ENCODE measurements at places on chromosomes 7 and 10.

DNA sequence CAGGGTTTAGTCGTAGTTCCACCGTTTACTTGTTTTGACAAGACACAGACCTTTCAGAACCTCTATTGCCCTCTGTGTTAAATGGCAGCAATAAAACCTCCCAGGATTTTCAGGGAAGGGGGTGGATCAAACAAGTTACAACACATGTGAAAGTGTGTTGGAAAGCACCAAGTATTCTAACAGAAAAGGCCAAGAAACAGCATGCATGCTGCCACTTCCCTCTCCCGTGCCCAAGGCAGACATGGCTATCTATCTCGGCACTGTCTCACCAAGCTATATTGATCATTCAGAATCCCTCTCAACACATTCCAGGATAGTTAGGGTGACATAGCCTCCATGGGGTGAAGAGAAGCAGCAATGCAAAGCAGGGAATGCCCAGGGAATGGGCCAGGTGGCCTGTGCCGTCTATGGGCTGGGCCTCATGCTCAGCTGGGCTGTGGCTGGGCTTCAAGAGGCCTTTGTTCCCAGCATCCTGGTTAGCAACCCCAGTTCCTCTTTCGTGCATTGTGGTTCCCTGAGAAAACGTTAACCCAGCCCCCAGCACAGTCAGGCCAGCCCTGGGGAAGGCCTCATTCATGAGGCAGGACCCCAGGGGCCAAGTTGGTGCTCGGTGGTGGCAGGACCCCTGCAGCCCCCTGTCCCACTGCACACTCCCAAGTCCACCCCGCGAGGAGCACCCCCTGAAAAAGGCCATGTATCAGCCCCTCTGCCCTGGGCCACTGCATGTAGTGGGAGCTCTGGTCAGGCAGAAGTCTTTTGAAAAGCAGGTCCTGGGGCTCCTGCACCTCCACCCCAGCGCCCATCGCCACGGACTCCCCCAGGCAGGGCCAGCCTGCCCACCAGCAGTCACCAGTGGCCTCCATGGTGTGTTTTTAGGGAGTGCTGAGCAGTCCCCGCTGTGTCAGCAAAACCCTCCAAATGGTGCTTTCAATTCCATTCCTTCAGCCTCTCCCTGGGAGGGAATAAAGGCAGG, 25.5 kb downstream of the VSIR start:
- no peak for DNase-seq

GRCh38 chr7:29494350-29494749, 69.3 kb upstream of the PRR15 start:
- DNase-seq = no peak

DNA sequence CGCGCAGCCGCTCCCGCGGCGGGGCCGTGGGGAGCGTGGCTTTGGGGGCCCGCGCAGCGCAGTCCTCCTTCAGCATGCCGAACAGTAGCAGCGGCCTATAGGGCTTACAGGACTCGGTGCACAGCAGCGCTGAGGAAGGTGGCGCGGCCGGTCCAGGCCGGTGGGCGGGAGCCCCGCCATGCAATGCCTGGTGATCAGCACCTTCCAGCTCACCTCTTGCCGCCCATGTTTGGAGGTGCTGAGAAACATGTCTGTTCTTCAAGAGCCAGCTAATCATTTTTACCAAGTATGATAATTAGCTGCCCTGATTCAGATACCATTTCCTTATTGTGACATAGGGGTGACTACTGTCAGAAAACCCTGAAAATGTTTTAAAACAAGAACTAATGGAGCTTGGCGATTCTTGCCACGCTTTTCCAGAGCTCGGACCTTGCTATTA, 33.5 kb upstream of the SFTPD start:
- DNase-seq = no peak

DNA sequence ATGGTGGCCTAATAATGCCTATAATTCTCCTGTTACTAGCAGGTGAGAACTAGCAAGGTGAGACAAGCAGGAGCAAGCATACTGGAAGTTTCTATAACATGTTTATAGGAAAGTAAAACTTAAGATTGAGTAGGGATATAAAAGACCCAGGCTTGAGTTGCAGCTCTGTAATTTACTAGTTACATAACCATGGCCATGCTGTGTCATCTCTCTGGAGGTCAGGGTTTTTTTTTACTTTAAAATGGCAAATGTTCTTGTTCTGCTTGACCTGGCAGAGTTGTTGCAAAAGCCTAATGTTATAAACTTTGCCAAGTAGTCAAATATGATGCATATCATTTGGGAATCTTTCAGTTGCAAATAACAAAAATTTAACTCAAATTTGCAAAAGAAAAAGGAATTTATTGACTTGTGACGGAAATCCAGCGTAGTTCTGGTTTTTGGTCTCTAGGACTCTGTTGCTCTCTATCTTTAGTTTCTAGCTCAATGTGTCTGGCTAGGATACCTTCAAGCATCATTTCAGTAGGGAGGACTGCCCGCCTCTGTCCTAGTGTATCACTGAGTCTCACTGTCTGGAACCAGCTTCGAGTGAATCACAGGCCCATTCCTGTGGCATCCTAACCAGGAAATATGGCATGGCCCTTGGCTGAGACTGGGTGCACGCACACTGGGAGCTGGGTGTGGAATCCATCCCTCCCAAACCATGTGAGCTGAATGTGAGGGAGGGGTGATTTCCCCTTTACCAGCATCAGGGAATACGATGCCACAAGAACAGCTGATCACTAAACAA, 67.9 kb downstream of the ADAM22 start:
- no peak for DNase-seq

GRCh38 chr10:77913090-77913489, 13.5 kb downstream of the DLG5 start:
- DNase-seq = no peak

DNA sequence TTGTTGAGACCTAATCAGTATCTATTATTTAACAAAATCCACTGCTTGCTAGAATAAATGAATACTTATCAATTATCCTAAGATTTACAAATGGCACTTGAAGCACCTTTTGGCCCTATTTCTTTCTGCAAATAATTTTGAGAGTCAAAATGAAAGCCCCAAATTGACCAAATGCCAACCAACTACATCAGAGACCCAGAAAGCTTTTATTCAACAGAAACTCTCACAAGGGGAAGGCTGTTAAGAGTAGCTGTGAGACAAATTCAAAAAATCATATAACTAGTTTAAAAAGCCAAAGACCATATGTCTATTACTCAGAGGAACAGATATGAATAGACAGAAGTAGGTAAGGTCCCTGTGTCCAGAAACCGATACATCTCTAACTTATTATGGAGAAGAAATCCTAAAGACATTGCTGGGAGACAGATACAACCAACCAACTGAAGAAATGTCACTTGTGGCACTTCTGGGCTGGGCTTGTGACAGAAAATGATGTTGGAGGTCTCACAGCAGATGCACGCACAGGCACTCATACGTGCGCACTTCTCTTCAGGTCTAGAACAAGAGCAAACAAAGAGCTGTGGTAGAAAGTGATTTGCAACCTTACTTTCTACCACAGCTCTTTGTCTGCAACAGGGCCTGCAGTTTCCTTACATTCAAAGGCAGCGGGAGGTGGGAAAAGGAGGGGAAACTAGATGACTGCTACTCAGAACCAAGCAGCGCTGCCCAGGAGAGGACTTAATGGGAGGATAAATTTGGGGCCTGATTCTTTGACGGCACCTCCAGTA, 58.6 kb upstream of the KCNIP2 start:
- DNase-seq = no peak

- DNase-seq = peak; percentile 52
Observed at GRCh38 chr7:5143935-5144903, 45.8 kb upstream of the WIPI2 start.

GRCh38 chr10:13483073-13483472, 45.7 kb downstream of the BEND7 start:
- DNase-seq = no peak

GRCh38 chr7:46725838-46726237, 804.8 kb upstream of the IGFBP3 start:
- DNase-seq = no peak

- DNase-seq = no peak
Observed at GRCh38 chr7:69620063-69620462, 21.8 kb downstream of the AUTS2 start.

- no peak for DNase-seq
Observed at GRCh38 chr7:2962865-2963264, 80.8 kb downstream of the CARD11 start.

DNA sequence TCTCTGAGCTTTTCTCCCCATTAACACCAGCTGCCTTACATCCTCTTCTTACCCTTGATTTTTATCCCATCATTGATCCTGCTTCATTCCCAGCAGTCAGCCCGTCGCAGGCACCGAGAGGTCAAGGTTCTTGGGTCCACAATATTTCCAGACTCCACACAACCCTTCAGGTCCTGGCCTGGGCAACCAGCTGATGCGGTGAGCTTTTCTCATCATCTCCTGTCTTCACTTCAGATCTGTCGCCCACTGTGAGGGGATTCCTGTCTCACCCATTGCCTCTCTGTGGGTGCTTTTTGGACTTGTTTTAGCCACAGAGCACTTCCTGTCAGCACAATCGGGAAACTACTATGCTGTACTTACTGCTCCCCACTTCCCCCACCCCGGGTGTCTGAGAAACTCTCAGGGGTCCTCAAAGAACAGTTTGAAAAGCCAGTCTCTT, 8.4 kb upstream of the PVRIG start:
- no peak for DNase-seq

- DNase-seq = no peak
Observed at GRCh38 chr10:69044546-69044945, 43.4 kb upstream of the SRGN start.

GRCh38 chr7:135980012-135980551, 2.9 kb upstream of the MTPN start:
- no peak for DNase-seq

GRCh38 chr7:80587538-80587937, 50.9 kb upstream of the CD36 start:
- no peak for DNase-seq

GRCh38 chr7:122380992-122381391, 76.4 kb upstream of the FEZF1 start:
- no peak for DNase-seq

- DNase-seq = no peak
Observed at GRCh38 chr7:88628363-88629085, 131.0 kb upstream of the ZNF804B start.

DNA sequence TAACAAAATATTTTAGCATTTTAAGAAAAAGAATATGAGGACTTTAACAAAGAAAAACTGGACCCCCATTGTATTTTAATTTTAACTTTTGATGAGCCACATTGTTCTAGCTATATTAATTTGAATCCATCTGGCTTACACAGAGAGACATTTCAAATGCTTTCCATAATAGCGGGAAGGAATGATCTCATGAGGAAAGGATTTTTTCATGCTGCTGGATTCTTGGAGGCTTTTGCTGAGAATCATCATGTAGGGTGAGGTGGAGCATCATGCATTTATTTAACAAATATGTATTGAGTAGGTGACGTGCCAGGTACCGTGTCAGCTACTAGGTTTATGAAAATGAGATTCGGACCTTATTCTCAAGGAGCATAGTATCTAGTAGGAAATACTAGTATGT, 1006.3 kb downstream of the SORCS1 start:
- no peak for DNase-seq

DNA sequence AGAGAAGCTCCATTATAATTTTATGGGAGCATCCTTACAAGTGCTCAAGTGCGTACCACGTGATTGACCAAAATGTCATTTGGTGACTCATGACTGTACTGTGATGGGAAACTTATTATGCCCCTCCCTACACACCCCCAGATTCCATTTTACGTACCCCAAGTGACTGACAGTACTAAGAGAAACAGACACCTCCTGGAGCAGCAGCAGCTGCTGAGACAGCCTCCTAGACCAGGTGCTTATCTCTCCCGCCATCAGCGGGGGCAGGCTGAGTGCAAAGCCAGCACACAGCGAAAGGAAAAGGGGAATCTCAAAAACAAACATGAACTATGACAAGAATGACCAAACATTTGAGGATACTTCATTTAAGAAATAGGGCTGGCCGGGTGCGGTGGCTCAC, 4.2 kb upstream of the ADAM12 start:
- no peak for DNase-seq

DNA sequence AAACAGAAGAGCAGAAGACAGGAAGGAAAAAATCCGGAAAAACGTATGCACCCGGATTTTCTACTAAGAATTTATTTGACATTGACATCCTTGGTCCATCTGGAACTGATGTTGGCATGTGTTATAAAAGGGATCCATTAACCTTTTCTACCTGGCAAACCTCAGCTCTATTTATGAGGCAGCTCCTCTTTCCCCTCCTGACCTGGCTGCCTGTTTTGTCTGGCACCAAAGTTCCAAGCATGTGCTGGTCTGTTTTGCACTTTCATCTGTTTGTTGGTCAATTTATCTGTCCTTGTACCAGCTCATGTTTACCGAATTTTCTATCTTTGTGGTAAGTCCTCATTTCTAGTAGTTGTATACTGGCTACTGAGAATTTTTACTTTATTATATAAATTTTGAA, 258.0 kb downstream of the TNS3 start:
- no peak for DNase-seq

DNA sequence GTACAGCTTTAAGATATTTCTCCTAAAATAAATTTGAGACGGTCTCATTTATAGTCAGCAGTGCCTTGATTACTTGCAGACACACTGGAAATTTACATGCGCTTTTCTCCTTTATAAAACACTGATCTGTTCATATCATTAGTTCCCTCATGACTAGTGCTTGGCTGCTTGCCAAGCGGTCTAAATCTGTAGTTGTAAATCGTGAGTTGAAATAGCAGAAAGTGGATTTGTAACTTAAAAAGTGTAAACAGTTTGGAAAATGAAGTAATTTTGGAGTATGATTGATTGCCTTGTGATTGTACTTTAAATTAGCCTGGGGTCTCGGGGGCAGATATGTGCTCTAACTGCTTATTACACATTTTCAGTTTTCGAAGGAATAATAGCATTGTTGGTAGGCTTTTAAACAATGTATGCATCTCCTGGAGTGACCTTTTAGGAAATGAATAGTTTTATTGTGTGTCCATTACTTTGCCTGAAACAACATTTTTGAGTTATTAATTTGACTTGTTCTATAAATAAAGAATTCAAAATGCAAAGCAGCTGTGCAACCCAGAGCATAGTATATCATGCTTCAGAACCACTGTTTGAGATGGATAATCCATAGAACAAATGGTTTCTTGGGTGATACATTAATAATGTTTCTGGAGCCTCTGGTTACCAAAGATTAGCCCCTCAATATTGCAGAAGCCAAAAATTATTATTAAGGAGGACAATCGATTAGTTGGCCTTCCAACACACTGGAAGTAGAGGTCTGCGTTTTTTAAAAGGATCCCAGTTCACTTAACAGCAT, 73.3 kb downstream of the ARID5B start:
- no peak for DNase-seq

GRCh38 chr10:92593619-92594588, 974 bp downstream of the KIF11 start:
- DNase-seq = no peak

- DNase-seq = no peak
Observed at GRCh38 chr7:144827621-144828020, 8.2 kb downstream of the TPK1 start.

Measured in stimulated activated CD4-positive, alpha-beta T cell treated with anti-CD3 and anti-CD28 coated beads, Interleukin-2, amount 100 ng/mL, for 48 hours (primary cell).